ENCODE measurements at places on chromosomes 2 and 18.
A peak's percentile ranks its signal among the peaks of the same experiment; 100 is the strongest.

GRCh38 chr2:39739386-39739785 lies 39.7 kb downstream of the THUMPD2 start:
- no peak for DNase-seq

DNA sequence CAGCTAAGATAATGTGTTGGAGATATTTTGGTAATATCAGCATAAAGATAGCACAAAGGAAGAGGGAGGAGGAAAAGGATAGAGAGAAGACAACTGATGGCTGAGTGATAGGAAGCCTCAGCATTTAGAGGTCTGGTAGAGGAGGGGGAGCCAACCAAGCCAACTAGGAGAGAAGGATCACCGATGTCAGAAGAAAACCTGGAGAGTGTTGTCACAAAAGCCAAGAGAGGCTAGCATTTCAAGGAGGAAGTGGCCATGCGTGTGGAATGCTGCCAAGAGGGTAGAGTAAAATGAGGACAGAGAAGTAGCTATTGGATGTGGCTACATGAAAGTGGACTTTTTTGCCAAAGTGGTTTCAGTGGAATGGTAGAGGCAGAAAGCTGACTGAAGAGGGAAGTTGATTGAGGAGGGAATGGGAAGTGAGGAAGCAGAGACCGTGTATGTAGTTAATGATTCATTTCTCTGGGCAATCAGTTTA lies 34.3 kb downstream of the LCLAT1 start:
- DNase-seq: peak; percentile 6

DNA sequence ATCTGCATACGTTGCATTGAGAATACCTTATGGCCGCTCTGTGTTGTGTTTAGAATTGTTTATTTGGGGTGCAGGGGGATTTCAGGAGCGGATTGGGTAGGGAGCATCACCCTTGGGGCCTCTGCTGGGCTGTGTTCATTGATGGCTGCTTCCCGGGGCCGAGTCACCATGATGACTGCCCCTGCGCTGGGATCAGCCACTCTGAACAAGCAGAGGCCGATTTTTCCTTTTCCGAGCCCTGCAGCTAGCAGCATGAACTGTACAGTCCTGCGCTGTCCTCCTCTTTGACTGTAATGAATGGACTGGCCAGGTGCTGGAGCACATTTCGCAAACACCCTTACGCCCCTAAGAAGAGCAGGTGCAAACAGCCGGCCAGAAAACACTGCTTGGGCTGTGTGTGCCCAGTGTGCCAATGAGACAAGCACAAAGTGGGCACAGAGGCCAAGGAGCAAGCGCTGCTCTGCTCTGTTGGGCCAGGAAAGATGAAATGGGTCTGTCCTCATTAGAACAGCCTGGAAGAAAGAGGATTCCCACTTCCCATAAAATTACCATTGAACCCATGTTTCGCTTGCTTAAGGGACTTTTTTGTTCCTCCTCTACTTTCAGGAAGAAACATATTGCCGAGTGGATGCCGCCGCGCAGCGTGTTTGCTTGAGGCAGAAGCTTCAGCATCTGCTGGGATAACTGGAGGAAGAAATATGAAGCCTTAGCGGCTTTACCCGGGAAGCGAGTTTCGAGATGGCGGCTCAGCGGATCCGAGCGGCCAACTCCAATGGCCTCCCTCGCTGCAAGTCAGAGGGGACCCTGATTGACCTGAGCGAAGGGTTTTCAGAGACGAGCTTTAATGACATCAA lies 82.7 kb downstream of the SH3BP4 start:
- DNase-seq: no peak

DNA sequence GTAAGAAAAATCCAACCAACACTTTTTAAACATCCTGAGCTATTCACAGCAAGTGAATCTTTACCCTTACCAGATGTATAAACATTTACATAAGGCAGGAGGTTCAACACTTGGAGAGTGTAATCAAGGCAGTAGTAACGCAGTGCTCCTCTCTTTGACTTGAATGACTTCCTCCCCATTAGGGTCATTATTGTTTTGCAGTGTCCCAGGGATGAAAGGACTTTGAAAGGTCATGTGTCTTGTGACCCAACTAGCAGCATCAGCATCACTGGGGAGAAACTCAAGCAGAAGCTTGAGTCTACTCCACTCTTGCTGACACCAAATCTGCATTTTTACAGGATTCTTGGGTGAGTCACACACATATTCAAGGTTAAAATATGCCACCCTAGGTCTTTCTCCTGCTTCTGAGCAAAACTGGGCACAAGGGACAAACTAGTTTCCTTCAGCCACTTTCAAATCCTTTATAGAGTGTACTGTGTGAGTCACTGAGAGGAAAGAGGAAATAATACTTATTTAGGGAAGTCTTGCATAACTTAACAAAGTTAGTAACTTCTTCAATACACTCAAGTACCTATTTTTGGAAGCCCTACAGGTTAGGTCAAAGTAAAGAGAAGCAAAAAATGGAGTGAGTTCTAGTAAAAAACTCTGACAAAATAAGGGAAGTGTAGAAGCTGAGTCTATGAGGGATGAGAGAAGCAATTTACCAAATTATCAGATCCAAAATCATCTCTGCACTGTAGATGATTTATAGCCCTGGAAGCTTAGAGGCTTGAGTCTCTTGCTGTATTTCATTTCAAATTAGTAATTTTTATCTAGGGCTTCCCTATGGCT lies 51.0 kb upstream of the EML4 start:
- peak; percentile 58 for DNase-seq

DNA sequence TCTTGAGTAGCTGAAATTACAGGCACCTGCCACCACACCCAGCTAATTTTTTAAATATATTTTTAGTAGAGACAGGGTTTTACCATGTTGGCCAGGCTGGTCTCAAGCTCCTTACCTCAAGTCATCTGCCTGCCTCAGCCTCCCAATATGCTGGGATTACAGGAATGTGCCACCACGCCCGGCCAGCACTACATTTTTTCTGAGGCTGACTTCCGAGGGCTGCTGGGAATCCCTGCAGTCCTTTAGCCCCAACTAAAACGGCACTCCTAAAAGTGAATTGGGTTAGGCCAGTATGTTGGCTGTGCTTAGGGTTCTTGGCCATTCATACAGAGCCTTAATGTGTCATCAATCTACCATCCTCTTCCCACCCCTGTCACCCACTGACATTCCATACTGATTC lies 375.4 kb downstream of the DCC start:
- no peak for DNase-seq

DNA sequence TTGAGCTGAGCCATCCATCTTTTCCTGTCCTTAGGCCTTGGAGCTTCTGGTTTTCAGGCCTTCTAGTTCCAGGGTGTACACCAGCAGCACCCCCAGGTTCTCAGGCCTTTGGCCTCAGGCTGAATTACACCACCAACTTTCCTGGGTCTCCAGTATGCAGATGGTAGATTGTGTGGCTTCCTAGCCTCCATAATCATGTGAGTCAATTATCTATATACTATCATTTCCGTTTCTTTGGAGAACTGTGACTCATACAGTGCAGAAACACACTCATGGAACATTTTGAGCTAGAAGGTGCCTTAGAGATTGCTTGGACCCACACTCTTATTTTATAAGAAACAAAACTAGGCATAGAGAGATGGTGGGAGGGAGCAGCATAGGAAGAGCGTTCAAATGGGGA lies 167.4 kb downstream of the NCK2 start:
- no peak for DNase-seq

DNA sequence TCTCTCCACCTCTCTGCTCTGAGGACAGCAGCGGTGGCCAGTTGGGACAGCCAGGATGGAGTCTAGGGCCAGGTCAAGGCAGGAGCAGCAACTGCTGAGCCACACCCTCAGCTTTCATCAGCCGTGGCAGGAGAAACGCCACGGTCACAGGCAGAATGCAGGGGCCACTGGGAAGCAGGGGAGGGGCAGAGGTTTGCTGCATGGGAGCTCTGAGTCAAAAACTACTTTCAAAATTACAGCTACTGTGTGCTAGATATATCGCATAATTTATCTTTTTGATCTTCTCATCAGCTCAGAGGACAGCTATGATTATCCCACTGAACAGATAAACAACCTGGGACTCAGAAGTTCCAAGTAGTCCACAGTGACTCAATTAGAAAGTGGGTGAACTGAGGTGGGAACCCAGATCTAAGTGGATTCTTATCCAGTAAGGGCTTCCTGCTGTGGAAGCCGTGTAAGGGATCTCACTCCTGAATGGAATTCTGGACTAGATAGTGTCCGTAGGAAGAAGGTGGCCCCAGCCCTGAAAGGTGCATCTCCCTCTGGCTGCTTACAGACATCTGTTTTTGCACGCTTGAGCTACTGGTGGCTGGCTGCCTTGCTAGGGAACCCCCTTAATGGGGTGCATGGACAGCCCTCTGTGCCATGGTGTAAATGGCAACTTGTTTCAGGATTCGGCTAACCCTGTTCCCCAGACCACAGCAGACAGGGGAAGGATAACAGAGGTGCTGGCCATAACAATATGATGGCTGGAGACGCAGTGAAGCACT lies 194.6 kb upstream of the SMAD2 start:
- DNase-seq: no peak

GRCh38 chr18:62904396-62905285 lies 189.3 kb downstream of the PHLPP1 start:
- no peak for DNase-seq

DNA sequence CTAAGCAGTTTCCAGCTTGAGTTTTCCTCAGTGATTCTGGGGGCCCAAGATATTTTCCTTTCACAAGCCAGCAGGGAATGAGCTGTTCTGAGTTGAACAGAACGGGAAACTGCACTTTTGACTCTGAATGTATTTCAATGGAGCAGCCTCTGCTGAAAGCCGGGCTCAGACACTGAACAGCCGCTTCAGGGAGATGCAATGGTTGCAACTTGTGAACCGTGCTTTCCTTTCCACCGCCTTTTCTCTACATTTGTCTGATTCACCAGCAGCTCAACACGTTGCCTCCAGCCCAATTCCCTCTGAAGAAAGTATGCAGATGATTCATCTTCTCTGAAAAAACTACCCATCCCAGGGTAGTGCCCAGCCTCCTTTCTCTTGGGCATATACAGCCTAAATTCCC lies 119.3 kb upstream of the PKDCC start:
- DNase-seq: peak; percentile 37

GRCh38 chr2:204354442-204354856 lies 190.8 kb upstream of the PARD3B start:
- no peak for DNase-seq

GRCh38 chr2:212919238-212919637 lies 232.2 kb downstream of the IKZF2 start:
- no peak for DNase-seq

DNA sequence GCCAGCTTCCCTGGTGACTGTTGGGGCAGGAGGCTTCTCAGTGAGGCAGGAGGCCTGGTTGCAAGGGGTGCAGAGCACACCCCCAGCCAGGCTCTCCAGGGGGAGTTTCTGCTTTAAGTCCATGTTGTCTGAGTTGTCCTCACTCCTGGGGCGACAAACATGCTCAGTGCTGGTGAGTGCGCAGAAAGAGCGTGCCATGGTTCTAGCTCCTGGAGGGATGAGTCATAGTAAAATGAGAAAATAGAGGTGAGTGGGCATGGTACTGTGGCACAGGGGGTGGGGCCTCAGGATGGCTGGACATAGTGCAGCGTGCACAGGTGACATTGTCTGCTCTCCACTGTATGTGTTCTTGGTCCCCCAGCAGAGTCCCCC lies 457.2 kb upstream of the HS6ST1 start:
- no peak for DNase-seq

DNA sequence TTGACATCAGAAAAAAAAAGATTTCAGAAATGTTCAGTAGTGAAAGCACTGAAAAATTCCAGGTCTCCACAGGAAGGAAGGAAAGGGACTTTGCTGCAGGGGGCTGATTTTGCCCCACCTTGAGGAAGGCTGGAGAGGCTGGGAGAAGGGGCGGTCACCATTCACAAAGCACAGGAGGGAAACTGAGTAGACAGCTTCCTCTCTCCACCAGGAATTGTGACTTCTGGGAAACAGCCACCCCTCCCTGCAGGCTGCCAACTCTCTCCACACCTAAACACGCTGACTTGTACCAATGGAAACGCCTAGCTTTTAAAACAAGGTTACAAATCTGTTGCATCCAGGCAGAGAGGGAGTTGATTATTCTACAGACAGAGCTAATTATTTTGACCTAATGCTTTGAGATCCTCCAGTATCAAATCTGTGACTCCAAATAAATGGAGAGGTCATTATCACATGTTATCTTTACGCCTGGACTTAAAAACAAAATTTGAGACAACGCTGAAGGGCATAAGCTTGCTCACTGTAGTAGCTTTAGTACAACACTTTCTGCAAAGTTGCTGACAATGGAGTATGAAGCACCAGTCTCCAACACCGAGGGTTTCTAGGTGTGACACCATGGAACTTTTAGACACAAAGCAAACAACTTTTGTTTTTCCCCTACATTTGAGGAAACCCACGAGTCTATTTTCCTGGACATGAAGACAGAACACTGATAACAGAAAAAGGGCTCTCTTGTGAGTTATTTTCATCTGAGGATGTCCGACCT lies 42.7 kb downstream of the EPHA4 start:
- DNase-seq: no peak

- no peak for DNase-seq
These were observed 368.5 kb upstream of the NT5C1B start for GRCh38 chr2:18957909-18958308.

DNA sequence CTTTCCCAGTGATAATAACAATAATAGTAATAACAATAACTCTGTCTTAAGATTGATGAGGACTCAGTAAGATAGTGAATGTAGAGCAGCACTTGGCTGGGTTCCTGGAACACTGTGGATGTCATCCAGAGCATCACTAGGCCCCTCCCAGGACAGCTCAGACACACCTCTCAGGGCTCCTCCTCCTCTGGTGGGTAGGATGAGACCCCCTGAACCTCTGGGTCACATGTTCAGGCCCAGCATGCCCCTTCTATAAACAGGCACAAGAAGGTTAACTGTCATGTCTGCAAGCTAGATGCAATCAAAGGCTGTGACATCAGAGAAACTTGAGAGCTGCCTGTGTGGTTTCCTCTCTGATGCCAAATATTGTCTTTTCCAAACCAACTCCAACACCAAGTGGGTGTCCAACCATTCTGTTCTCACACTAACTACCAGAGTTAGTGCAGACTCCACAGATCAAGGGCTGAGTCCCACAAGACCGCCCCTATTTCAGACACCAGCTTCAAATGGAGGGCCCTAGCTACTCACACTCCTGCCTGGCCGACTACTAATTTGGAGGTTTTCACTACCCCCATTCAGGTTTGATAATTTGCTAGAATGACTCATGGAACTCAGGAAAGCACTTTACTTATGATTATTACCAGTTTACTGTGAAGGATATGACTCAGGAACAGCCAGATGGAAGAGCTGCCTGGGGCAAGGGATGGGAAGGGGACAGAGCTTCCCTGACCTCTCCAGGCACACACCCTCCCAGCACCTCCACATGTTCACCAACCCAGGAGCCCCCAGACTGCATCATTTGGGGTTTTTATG lies 46.4 kb upstream of the BZW1 start:
- peak; percentile 93 for DNase-seq

DNA sequence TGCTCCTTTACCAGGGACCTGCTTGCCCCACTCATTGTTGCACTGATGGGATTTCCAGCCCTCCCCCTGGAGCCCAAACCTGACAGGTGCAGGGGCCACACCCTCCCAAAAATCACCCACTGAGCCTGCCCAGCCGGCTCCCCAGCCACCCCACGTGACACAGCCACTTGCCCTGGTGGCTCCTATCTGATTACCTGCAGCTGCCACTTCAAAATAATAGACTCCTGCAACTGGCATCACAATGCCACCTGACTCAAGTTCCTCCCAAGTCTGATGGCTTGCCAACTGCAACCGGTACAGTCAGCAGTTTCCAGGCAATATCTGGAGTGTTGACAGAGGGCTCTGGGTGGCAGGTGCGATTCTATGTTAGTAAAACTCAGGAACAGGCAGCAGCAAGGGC lies 66.2 kb downstream of the CRACDL start:
- DNase-seq: no peak
